NCI-H510A (cell line): ENCODE measurements at places on chromosomes 13 and 19.

DNA sequence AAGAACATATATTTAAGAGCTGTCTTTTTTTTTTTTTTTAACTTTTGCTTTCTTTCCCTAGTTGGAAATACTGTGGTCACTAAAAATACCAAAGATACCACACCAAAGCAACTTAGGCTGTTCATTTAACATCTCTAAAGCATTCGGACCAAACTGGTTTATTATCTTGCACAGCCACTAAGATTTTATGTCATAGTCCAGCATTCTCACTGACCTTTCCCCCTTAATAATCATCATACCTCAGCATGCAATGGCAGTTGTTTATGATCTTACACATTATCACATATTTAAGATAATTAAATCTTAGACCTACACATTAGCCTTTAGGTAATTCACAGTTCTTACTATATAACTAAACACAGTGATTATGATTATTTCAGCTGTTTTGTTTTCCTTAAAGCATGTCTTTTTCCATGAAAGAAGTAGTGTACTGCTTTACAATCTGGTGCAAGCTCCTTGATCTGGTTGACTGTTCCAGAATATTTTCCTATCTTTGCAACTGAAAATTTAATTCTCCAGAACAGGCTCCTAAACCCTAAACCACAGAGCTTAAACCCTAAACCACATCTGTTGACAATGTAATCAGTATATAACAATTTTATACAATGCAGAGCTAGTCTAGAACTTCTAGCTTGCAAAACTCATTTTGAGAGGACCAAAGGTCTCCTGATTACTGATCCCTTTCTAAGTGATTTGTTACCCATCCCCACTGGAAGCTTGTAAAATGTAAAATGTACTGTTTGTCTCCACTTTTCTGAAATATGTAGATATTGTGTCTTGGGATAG lies 74.2 kb downstream of the CDK8 start:
- no peak for DNase-seq

DNA sequence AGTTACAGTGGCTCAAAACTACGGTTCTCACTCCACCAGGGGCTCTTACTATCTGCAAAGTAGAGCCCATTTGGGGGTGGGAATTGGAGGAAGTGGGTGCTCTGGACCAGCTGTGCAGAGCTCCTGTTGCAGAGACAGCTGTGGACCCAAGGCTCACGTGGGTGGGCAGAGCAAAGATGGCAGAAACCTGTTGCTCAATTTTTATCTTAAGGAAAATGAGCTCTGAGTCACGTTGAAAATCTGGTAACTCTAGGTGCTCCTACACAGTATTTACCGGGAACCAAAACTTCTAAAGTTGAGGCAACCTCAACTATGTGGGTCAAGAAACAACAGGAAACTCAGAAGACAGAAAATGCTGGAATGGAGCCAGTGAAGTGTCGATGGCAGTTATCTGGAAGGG lies 30.2 kb upstream of the SLC15A1 start:
- no peak for DNase-seq

DNA sequence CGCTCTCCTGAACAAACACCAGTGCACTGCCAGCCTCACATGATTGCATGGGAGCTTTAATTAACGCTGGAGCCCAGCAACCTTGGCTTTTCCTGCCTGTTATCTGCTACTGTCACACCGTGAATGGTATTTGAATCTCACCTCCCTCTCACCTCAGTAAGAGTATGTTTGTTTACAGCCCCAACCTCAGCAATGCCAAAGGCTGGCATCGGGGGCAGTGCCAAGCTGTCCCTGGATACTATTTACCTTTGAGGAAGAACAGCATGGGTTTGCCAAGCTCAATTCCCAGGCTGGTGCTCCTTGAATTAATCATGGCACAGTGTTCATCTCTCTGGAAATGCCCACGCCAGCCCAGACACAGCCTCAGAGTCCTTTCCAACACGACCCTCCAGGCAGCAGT lies 57.2 kb upstream of the SERPINE3 start:
- no peak for DNase-seq

GRCh38 chr13:99665711-99666110 lies 164.4 kb downstream of the TM9SF2 start:
- DNase-seq, result no peak

DNA sequence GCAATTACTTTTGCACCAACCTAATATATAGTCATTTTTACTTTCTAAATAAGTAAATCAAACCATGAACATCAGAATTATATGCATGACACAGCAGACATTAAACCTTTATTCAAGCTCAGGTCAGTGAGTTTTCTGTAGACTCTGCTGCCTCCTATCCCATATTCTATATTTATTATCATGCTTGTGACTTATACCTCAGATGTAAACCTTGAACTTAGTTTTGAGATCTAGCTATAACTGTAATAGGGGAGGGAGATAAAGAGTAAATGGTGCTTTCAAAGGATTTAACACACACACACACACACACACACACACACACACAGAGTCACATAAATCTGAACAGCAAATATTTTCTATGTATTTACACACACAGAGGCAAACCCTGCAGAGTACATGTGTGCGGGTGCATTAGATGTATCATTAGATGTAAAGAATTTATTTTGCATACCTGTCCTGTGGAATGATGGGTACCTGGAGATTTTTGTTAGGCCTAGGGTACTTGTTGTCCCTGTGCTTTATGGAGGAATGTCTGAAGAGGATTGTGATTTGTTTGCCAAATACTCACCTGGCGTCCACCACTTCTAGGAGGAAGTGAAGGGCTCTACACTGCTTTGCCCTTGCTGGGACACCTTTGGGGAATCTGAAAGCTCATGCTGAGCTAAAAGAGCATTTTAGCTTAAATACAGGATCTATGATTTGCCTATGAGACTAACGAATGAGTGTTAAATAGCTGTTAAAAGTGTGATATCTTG lies 521.9 kb downstream of the KLF5 start:
- no peak for DNase-seq

DNA sequence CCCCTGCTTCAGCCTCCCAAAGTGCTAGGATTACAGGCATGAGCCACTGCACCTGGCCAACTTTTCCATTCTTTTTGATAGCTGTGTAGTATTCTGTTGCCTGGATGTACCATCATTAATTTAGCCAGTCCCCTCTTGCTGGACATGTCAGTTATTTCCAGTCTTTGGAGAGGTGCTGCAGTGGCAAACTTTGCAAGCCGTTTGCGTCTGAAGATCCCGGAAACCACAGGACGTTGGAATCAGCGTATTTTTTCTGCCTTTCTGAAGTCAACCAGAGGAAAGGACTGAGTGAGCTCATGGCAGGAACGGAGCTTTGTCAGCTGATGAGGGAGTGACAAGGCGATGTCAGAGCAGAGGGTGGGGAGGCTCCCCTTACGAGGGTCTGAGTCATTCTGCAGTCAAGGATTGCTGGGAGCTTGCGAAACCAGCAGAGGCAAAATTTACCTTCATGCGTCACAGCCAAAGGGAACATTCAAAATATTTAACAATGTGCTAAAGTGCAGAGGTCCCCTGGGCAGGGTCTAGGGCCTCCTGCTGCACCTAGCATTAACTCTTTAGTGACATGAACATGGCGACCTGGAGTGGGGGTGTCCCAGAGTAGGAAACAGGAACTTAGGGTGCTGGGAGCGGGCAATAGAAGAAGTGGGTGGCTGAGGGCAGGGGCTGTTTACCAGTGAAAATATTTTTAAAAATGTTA lies 5.6 kb downstream of the C5AR1 start:
- DNase-seq, result no peak

- no peak for DNase-seq
Measured at GRCh38 chr13:46079770-46080169, 25.1 kb downstream of the CPB2 start.

- DNase-seq, result peak; percentile 62
Measured at GRCh38 chr19:12777217-12778016, 2.1 kb upstream of the HOOK2 start.
